ENCODE measurements at places on chromosomes 3 and 15.

DNA sequence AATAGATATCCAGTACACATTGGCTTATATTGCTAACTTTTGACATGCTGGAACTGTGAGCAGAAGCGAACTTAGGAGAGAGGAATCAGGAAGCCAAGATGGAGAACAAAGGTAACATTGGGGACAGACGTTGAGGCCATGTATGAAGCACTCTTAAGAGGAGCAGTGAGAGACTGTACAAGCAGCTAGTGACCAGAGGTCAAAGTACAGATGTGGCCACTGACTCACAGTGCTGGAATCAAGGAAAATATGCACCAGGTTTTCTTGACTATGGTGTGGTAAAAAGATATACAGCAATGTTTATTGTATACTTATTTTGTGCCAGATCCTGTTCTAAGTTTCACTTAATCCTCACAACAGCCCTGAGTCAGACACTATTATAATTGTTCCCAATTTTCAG lies 2.0 kb upstream of the IL20RB start:
- no peak for DNase-seq

GRCh38 chr15:40593165-40593564 lies 884 bp upstream of the KNL1 start:
- no peak for DNase-seq

GRCh38 chr3:177928172-177928873 lies 607.9 kb upstream of the KCNMB2 start:
- no peak for DNase-seq

DNA sequence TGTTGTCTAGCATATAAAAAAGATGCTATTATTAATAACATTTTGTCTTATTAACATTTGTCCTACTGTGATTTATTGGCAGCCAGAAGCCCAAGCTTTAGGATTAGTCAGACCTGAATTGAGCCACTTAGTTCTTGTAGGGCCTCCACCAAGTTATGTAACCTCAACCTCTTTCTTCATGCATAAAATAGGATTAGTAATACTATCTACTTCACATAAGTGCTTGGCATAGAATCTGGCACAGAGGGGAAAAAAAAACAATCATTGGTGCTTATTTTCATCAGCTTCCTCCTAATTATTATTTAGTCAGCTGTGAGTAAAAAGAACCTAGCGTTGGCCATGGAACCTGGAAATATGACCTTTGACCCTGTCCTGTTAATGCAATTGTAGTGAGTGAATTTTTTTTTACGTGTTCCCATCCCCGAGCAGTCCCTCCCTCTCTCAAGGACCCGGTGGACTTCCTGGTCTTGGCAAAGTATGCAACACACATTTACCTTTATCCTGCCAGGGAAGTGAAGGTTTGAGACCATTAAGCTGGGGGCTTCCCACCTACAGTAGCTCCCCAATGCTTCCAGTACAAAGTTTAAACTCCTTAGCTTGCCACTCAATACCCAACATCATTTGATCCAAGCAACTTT lies 136.8 kb downstream of the FHIT start:
- DNase-seq = no peak

GRCh38 chr3:183114384-183115178 lies 15.3 kb upstream of the MCCC1 start:
- no peak for DNase-seq

- no peak for DNase-seq
Observed at GRCh38 chr3:100209948-100210771, 50.6 kb upstream of the TBC1D23 start.

DNA sequence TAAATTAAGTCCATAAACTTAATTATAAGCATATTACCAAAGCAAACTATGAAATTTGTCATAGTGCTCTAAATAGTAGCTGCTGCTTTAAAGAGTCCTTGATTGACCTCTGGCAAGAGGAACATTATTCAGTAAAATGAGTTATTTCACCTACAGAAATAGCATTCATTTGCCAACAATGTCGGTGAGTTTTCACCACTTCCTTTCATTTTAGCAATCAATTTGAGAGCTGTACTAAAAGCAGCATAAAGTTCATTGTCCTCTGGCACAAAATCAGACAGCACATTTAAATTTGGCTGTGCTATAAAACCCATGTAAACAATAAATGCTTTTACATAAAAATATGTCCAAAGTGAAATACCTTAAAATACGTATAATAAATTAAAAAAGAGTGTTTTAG lies 1515.7 kb downstream of the SI start:
- DNase-seq = no peak

- no peak for DNase-seq
Observed at GRCh38 chr15:66096688-66097058, 156.9 kb downstream of the MEGF11 start.

- no peak for DNase-seq
Observed at GRCh38 chr3:11206316-11206715, 52.0 kb downstream of the HRH1 start.

GRCh38 chr15:68507447-68507846 lies 71.3 kb upstream of the CORO2B start:
- no peak for DNase-seq

DNA sequence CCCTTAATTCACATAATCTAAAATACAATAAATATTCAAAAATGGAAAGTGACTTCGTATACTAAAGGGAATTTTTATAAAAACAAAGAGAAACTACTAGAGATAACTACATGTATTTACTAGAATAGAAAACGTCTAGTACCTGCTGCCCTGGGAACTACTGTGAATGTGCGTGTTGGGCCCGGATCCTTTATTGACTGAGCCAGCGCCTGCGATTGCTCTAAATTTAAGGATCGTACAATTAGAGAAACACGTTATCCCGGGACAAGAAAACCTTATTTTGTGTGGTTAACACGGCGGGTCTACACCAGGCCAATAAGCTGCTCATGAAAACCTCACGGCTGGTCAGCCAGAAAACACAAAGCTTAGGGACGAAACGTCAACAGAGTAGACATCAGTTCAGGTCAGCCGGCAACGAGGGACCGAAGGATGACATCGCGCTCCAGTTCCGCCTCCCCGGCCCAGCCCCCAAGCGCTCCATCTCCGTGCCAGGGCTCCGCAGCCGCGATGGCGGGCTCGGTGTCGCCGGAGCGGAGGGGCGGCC lies 555 bp downstream of the TM2D3 start:
- no peak for DNase-seq

GRCh38 chr3:57041674-57042073 lies 18.8 kb upstream of the SPATA12 start:
- DNase-seq = no peak

GRCh38 chr3:184579513-184579912 lies 17.9 kb downstream of the EPHB3 start:
- no peak for DNase-seq

DNA sequence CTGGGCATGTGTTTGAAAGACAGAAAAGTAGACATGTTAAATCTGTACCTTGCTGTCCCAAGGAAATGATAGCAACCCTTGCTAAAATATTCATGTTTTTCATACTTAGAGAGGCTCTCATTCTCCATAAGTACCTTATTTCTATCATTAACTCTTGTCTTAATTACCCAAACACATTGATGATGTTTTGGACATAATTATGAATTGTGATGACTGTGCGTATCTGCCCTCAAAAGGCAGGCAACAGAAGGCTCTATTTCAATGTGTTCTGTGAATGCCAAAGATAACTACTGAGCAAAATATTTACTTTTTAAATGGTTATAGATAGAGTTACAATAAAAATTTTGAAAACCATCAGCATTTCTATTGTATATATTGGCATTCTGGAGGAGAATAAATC lies 1263.8 kb downstream of the ZPLD1 start:
- DNase-seq = no peak

DNA sequence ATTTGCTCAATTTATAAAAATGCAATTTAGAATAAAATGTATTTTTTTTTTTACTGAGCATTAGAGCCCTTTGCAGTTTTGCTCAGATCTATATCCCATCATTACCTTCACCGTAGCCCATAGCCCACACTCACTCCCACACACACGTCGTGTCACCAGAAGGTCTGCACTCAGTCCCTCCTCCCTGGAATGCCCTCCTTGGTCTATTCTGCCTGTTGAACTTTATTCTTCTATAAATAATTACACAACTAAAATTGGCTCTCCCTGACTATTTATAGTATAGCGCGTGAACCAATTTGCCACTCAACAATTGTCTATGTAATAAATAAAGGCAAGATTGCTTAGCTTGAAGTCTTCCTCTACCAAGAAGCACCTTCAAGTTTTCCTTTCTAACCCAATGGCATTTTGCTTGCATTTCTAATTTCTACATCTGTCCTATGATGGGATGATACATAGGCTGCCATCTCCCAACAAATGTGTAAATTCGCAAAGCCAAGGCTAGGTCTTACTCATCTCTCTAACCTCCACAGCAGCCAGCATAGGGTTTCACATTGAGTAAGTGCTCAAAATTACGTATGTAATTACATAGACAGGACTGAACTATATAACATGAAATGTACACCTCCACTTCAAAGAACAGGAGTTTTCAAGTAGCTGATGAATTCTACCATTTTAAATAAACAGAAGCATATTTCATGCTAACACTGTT lies 172.0 kb upstream of the HES1 start:
- DNase-seq = no peak

- DNase-seq = no peak
Observed at GRCh38 chr3:190169243-190169642, 48.5 kb upstream of the P3H2 start.

- DNase-seq = no peak
Observed at GRCh38 chr3:133258358-133258757, 141.5 kb upstream of the BFSP2 start.

DNA sequence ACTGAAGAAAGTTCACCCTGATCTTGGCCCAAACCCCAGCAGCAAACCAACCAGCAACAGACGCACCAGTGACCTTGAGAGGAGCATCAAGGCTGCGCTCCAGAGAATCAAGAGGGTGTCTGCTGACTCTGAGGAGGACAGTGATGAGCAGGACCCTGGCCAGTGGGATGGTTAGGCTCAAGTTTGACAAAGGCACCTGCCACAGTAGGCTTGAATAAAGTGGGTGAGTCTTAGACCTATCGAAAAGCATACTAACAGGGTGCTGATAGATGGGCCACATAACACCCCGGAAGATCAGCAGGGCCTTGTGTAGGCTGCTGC lies 23.9 kb downstream of the WHAMM start:
- no peak for DNase-seq
